ENCODE measurements at places on chromosomes 3 and 15.

GRCh38 chr3:69724722-69725435 is 14.4 kb upstream of the MITF start:
- DNase-seq, result no peak

DNA sequence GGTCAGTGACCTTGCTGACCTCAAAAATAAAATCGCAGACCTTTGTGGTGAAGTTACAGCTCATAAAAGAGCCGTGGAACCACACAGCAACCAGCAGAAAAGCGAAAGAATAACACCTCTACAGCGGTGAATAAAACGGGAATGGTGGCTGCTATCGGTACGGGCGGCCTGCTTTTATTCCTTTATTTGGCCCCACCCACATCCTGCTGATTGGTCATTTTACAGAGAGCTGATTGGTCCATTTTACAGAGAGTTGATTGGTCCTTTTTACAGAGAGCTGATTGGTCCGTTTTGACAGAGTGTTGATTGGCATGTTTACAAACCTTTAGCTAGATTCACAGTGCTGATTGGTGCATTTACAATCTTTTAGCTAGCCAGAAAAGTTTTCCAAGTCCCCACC is 80.7 kb upstream of the ATP10A start:
- DNase-seq, result no peak

DNA sequence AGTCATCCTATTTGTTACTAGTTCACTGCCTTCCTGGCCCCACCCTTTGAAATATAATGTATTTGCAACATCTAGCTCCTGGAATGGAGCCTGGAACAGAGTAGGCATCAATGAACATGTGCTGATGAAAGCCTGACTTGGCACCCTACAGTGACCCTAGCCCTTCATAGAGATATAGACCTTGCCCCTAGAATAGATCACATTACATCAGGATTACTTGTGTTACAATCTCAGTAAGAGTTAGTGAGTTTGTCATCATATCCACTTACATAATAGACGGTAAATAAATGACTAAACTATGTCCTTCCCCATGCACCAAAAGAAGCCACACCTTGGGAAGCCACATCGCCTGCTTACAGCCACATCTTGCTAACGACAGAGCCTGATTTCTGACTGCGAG is 110.5 kb upstream of the WNT5A start:
- DNase-seq, result no peak

- no peak for DNase-seq
Observed at GRCh38 chr15:70042553-70043214, 55.0 kb downstream of the TLE3 start.

- DNase-seq, result peak; percentile 68
Observed at GRCh38 chr3:148955544-148956346, 35.6 kb upstream of the GYG1 start.

DNA sequence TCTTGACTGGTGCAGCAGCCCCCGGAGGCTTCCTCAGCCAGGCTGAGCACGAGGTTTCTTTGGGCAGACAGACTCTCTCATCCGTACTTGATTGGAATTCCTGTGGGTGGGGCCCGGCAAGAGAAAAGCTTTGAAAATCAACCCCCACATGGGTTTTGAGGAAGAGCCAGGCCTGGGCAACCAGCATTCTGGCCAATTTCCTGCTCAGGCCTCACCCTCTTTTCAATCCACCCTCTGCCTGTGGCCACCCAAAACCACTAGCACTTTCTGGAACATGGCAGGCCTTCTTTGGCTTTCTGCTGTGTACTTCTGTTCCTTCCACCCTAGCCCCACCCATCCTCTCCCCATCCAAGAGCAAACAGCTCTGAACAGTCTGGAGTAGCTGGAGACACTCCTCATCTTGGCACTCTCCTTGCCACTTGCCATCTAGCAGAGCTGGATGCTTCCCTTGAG is 5.9 kb downstream of the MYO5C start:
- no peak for DNase-seq

GRCh38 chr15:67884514-67885174 is 44.8 kb upstream of the RNU6-1 start:
- no peak for DNase-seq

GRCh38 chr15:24948495-24948894 is 6.3 kb upstream of the SNRPN start:
- DNase-seq, result no peak

GRCh38 chr15:76799760-76800159 is 105.4 kb downstream of the SCAPER start:
- peak; percentile 8 for DNase-seq

DNA sequence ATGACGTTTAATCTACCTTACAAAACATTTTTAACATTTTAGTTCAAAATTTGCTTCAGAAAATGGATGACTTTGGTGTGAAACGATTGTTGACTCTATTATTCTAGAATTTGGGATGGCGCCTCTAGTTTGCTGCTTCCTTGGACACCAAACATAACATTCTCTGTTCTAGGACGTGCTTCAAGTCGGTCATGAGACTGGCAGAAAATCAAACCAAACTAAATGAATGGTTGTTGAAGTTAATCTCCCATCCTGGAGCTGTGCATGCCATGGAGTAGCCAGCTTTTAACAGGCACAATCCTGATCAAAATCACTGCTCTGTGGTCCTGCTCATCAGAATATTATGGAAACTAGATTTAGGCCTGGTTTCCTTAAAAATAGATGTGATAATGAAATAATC is 9.6 kb upstream of the LRRFIP2 start:
- DNase-seq, result no peak

- no peak for DNase-seq
Observed at GRCh38 chr15:22794063-22794462, 7.6 kb downstream of the NIPA1 start.

GRCh38 chr3:150273396-150273795 is 134.7 kb upstream of the TSC22D2 start:
- DNase-seq, result no peak

GRCh38 chr3:152084441-152085158 is 184.1 kb upstream of the MBNL1 start:
- no peak for DNase-seq

- DNase-seq, result no peak
Observed at GRCh38 chr3:171508676-171509075, 48.5 kb upstream of the TNIK start.

- no peak for DNase-seq
Observed at GRCh38 chr15:22796079-22796478, 9.6 kb downstream of the NIPA1 start.

GRCh38 chr15:69751566-69751965 is 298.9 kb downstream of the RPLP1 start:
- no peak for DNase-seq

- DNase-seq, result no peak
Observed at GRCh38 chr3:69566275-69566674, 173.0 kb upstream of the MITF start.

DNA sequence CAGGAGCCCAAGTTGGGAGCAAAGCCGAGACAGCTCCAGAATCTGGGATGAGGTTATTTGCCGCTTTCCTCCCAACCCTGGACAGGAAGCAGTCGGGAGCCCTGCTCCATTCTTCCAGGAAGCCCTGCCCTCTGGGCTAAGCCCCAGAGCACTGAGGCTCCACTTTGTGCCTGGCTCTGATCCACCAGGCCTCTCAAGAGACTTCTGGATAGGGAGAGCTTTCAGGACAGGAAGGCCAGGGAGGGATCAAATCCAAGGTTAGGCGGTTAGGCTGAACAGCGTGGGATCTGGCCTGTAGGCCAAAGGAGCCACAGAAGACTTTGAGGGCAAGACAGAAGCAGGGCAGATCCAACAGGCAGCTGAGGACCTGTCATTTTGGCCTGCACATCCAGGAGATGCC is 835 bp downstream of the STOML1 start:
- no peak for DNase-seq

All from fibroblast of skin of left biceps (primary cell).